ENCODE measurements at places on chromosomes 11 and 22. TPM values are rescaled to one million over a fixed set of nuclear protein-coding genes. Genes with fewer than 3 reads are reported as not detected.

GAL3ST1 gene
- 4.7 TPM for total RNA-seq

EMID1 gene
- total RNA-seq, result 2.7 TPM

OR5B17 gene
- not detected for total RNA-seq

RNF26 gene
- 18.1 TPM for total RNA-seq

JHY gene
- total RNA-seq, result 0.37 TPM

SLC25A18 gene
- total RNA-seq, result 48.4 TPM

GRIA4 gene
- not detected for total RNA-seq

SHANK2 gene
- 50.3 TPM for total RNA-seq

PKP3 gene
- total RNA-seq, result 0.47 TPM

LRP4 gene
- 1.1 TPM for total RNA-seq

GLB1L3 gene
- not detected for total RNA-seq

C22orf42 gene
- total RNA-seq, result not detected

CYB5R3 gene
- 180 TPM for total RNA-seq

TMEM191C gene
- total RNA-seq, result 0.22 TPM

NAT10 gene
- total RNA-seq, result 20.4 TPM

TMEM151A gene
- 0.86 TPM for total RNA-seq

ANO5 gene
- 1.8 TPM for total RNA-seq

DNAJB7 gene
- total RNA-seq, result not detected

P2RY6 gene
- 0.86 TPM for total RNA-seq

NADSYN1 gene
- total RNA-seq, result 35.3 TPM

A4GALT gene
- total RNA-seq, result 1.7 TPM

SLC6A5 gene
- total RNA-seq, result not detected

TMEM121B gene
- 0.19 TPM for total RNA-seq

TRPM5 gene
- total RNA-seq, result not detected

UBQLNL gene
- 0.11 TPM for total RNA-seq

BBOX1 gene
- total RNA-seq, result 1.9 TPM

TMA7B gene
- not detected for total RNA-seq

ALDH3B1 gene
- 3.3 TPM for total RNA-seq

LDHAL6A gene
- total RNA-seq, result not detected

CCDC188 gene
- not detected for total RNA-seq

ALKBH3 gene
- total RNA-seq, result 18.0 TPM

TIMP3 gene
- total RNA-seq, result 56.6 TPM

TRIM34 gene
- total RNA-seq, result 1.8 TPM

PKNOX2 gene
- 0.27 TPM for total RNA-seq

Measured in right lobe of liver (tissue), 6 donors.